Transverse colon (tissue), 4 donors: ENCODE measurements at places on chromosomes 12 and 14.

GRCh38 chr14:25911831-25912230 lies 686.0 kb downstream of the NOVA1 start:
- H3K27me3 ChIP-seq: no peaks in the 10 kb centered on the region
- H3K4me1 ChIP-seq: no peaks in the 10 kb centered on the region
- no peak overlapping the region for H3K4me3 ChIP-seq
- H3K27ac ChIP-seq: no peak overlapping the region
- H3K36me3 ChIP-seq: no peaks in the 10 kb centered on the region

DNA sequence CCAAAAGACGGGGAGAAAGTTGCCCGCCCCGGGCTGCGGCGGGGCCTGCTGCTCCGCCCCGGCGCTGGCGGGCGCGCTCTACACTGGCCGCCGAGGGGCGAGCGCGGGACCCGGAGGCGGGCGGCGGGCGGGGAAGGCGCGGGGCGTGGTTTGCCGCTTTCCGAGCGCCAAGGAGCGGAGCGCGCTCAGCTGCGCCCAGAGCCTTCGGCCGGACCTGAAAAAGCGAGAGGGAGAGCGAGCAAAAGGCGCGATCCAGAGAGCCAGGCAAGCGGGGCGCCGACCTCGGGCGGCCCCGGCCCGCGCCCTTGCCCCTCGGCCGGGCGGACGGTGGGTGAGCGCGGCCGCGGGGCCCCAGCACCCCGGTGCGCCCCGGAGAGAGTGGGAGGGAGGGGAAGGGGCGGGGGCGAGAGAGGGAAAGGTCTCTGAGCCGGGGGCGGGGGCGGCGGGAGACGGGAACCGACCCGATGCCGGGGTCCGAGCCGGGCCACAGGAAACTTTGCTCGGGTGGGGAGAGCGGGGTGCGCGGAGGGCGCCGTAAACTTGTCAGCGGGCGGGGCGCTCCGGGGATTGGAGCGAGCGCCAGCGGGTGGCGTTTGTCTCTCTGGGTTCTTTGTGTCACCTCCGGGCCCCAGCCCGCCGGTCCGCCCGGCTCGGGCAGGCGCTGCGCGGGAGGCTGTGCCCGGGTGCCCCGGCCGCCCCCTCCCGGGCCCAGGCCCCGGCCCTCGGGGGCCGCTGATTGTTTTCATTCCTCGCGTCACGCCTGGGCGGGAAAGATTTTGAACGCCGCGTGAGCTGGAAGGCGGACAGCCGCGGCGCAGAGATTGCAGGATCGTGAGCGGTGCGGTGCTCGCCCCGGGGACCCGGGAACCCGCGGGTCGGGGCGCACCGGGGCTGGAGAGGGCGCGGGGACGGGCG lies at the start of gene SYNE2:
SYNE2 (plus strand) TSS at position 188 of the 915 bp plus-strand sequence. CDS start 56,145 bp downstream, outside the sequence.
- no peaks in the 10 kb centered on the region for H3K27me3 ChIP-seq
- DNase-seq: peak; percentile 86
- peaks cover 11% of the 10 kb centered on the region for H3K4me1 ChIP-seq
- no peaks in the 10 kb centered on the region for H3K36me3 ChIP-seq
- peak within 1 kb of the TSS; percentile 47 for H3K4me3 ChIP-seq

GRCh38 chr12:148676-149416 lies 65.1 kb downstream of the SLC6A12 start:
- no peaks in the 10 kb centered on the region for H3K4me1 ChIP-seq
- DNase-seq: no peak
- H3K27ac ChIP-seq: no peak overlapping the region
- H3K27me3 ChIP-seq: no peaks in the 10 kb centered on the region
- H3K36me3 ChIP-seq: no peaks in the 10 kb centered on the region

DNA sequence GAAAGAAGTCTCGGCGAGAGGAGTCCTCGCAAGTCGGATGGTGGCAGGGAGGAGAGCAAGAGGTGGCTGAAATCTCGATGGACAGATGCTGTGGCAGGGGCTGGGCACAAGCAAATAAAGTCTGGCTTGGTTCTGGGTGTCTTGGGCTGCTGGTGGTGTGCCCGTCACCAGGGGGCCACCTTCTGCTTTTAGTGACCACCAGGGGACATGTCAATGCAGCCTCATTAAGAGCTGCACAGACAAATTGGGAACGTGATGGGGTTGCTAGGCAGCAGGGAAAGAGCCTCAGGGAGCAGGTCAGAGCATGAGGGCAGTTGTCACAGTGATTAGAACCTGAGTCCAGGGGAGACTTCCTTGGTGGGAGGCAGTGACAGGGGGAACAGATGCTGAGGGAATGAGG lies 44.0 kb downstream of the LRRC74A start:
- no peaks in the 10 kb centered on the region for H3K27me3 ChIP-seq
- no peaks in the 10 kb centered on the region for H3K4me1 ChIP-seq
- H3K4me3 ChIP-seq: no peak overlapping the region

DNA sequence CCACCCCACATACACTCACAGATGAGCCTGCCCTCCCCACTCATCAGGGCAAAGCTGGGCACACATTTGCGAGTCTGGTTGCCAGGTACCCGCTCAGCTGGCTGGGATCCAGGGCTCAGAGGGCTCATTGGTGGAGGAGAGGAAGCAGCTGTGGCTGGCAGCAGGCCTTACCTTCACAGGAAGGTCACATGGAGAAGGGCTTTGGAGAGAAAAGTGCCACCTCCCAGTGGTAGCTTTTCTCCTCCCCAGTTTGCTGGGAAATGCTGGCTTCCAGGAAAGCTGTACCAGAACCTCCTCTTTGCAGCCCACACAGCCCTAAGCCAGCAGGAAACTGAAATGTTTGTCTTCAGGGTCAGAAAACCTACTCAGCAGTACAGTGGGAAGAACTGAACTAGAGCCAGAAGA lies 55.6 kb downstream of the LGMN start:
- no peaks in the 10 kb centered on the region for H3K36me3 ChIP-seq
- no peaks in the 10 kb centered on the region for H3K27me3 ChIP-seq
- peaks cover 9% of the 10 kb centered on the region for H3K4me1 ChIP-seq
- no peak overlapping the region for H3K27ac ChIP-seq
- DNase-seq: peak; percentile 67

GRCh38 chr12:71954861-71955260 lies 16.2 kb downstream of the TPH2 start:
- no peaks in the 10 kb centered on the region for H3K27me3 ChIP-seq
- H3K4me3 ChIP-seq: no peak overlapping the region
- DNase-seq: no peak
- no peaks in the 10 kb centered on the region for H3K4me1 ChIP-seq
- H3K27ac ChIP-seq: no peak overlapping the region

- H3K4me1 ChIP-seq: no peaks in the 10 kb centered on the region
- no peaks in the 10 kb centered on the region for H3K36me3 ChIP-seq
- no peak for DNase-seq
- H3K4me3 ChIP-seq: no peak overlapping the region
These were observed 8.3 kb upstream of the CAPRIN2 start for GRCh38 chr12:30763053-30763452.

DNA sequence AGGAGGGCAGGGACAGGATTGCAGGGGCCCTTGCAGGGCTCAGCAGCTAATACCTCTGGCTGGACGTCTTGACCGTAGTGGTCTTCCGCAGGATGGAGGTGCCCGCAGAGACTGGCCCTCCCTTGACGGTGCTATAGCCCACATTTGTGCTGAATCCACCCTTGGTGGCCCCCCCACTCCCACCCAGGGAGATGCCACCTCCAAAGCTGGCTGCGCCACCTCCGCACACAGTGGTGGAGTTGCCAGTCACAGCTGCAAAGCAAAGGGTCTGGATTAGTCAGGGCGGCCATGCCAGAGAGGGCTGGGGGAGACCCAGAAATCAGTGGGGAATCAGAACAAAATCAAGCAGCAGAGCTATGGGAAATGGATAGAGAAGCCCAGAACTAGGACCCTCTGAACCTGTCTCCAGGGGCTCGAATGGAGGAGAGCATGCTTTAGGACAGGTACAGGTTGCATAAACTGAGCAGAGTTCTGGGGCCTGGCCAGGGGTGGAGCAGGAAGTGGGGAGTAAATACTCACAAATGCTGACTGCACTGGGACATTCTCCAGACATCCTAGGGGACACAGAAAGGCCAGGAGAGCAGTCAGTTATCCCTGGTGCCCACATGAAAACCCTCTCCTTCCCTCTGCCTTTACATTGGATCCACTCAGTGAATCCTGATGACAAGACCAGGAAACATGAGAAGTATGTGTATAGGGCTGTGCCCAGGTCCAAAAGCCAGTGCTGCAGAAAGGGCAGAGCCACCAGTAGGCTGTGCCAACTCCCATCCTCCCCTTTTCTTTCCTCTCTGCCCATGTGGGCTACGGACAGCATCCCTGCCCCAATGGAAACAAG lies 8.1 kb upstream of the KRT4 start:
- no peak overlapping the region for H3K4me3 ChIP-seq
- no peaks in the 10 kb centered on the region for H3K4me1 ChIP-seq
- H3K27ac ChIP-seq: no peak overlapping the region
- peaks cover 10% of the 10 kb centered on the region for H3K27me3 ChIP-seq
- peak; percentile 34 for DNase-seq

DNA sequence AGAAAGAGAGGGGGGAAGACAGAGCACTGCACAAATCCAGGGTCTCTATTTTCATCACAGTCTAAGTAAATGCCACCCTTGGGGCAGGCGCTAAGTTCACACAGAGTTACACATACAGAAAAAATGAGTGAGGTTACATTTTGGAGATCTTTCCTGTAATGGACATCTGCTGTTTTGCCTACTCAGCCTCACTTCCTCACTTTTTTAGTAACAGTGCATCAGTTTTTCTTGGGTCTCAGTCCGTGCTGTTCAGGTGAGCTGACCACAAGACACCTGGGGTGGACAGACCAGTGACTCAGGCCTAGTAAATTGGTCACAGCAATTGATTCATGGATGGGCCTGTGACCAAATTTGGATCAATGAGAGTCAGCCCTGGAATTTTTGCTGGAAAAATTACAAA lies 33.6 kb upstream of the SLC5A8 start:
- DNase-seq: no peak
- no peaks in the 10 kb centered on the region for H3K4me1 ChIP-seq
- H3K27me3 ChIP-seq: no peaks in the 10 kb centered on the region
- H3K27ac ChIP-seq: no peak overlapping the region
- H3K36me3 ChIP-seq: no peaks in the 10 kb centered on the region
- H3K4me3 ChIP-seq: no peak overlapping the region

DNA sequence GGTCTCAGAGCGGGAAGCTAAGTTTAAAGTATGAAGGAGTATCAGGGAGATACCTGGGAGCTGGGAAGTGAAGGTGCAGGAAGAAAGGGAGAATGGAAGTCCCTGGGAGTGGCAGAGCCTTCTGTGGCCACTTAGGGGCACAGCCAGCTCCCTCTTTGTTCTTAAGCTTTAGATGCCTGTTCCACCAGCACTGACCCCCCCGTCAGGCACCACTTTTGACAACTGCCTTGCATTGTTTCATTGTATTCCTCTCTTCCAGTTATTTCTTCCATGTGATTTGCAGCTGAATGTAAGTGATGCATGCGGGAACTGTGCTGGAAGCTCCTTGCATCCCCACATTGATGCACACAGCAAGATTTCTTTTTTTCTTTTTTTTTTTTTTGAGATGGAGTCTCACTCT lies 2.6 kb downstream of the GALNT16 start:
- DNase-seq: no peak
- no peak overlapping the region for H3K27ac ChIP-seq
- no peak overlapping the region for H3K4me3 ChIP-seq

- DNase-seq: peak; percentile 40
- no peak overlapping the region for H3K27ac ChIP-seq
- no peaks in the 10 kb centered on the region for H3K36me3 ChIP-seq
- no peak overlapping the region for H3K4me3 ChIP-seq
- no peaks in the 10 kb centered on the region for H3K27me3 ChIP-seq
- H3K4me1 ChIP-seq: no peaks in the 10 kb centered on the region
These were observed 10.9 kb upstream of the TFCP2 start for GRCh38 chr12:51183816-51184215.

GRCh38 chr12:58907391-58907790 lies 12.9 kb downstream of the LRIG3 start:
- no peak overlapping the region for H3K4me3 ChIP-seq
- no peaks in the 10 kb centered on the region for H3K4me1 ChIP-seq
- DNase-seq: no peak
- H3K27me3 ChIP-seq: no peaks in the 10 kb centered on the region

- H3K4me1 ChIP-seq: no peaks in the 10 kb centered on the region
- H3K36me3 ChIP-seq: no peaks in the 10 kb centered on the region
- H3K27me3 ChIP-seq: no peaks in the 10 kb centered on the region
These were observed 78.7 kb upstream of the PSMC1 start for GRCh38 chr14:90177539-90178189.

- DNase-seq: no peak
- H3K27me3 ChIP-seq: no peaks in the 10 kb centered on the region
- H3K4me3 ChIP-seq: no peak overlapping the region
- peaks cover 29% of the 10 kb centered on the region for H3K4me1 ChIP-seq
These were observed 23.5 kb downstream of the HIP1R start for GRCh38 chr12:122858591-122859302.

DNA sequence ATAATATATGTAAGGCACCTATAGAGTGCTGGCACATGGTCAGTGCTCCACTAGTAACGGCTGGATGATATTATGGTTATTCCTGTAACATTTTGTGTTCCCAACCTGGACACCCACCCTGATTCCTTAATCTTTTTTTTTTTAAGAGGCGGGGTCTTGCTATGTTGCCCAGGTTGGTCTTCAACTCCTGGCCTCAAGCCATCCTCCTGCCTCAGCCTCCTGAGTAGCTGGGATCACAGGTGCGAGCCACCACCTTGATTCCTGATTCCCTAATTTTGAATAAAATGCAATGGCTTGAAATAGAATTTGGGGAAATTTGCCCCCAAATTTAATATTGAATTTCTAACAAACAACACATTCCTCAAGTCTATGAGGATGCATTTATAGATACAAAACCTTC lies 7.4 kb downstream of the C14orf93 start:
- H3K4me1 ChIP-seq: peaks cover 36% of the 10 kb centered on the region
- no peaks in the 10 kb centered on the region for H3K36me3 ChIP-seq
- H3K4me3 ChIP-seq: no peak overlapping the region
- no peak for DNase-seq
- no peaks in the 10 kb centered on the region for H3K27me3 ChIP-seq
- no peak overlapping the region for H3K27ac ChIP-seq

- H3K27ac ChIP-seq: no peak overlapping the region
- H3K4me3 ChIP-seq: no peak overlapping the region
- no peaks in the 10 kb centered on the region for H3K36me3 ChIP-seq
These were observed 68.5 kb upstream of the CSRP2 start for GRCh38 chr12:76947304-76947703.

GRCh38 chr12:28963554-28963953 lies 185.5 kb upstream of the FAR2 start:
- H3K27ac ChIP-seq: no peak overlapping the region
- H3K4me1 ChIP-seq: no peaks in the 10 kb centered on the region
- H3K36me3 ChIP-seq: no peaks in the 10 kb centered on the region
- no peak overlapping the region for H3K4me3 ChIP-seq
- no peaks in the 10 kb centered on the region for H3K27me3 ChIP-seq

DNA sequence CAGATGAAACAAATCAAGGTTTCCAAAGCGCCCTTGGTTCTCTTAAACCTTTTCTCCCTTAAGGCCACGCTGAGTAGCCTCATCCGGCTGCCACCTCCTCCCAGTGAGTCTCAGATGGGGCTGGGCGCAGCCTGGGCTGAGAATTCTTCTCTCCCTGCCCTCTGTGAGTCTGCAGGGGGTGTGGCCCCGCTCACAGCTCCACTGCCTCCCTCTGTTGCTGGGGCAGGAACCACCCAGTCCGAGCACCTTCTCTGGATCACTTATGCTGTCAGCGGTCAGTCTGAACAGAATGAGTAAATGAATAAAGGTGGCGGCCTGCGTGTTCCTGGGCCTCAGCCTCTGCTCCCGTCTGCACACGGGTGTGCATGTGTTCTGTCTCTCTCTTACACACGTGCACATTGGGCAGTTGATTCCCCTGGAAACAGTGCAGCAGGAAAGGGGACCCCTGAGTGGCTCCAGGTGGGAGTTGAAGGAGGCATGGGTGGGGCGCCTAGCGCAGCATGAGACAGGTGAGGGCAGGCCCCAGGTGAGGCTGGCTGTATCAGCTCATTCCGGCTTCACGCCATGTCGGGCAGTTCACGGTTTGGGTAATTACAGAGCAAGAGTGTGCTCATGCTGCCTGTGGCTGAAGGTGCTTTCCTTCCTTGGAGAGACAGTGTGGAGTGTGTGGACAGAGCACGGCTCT lies 4.3 kb downstream of the PAPLN start:
- no peak for DNase-seq
- H3K4me1 ChIP-seq: peaks cover 60% of the 10 kb centered on the region
- peaks cover 37% of the 10 kb centered on the region for H3K27me3 ChIP-seq
